RWPE1 (cell line): ENCODE measurements at places on chromosomes 2 and 18.

- peak; percentile 71 for DNase-seq
These were observed at the start of gene PROM2 for GRCh38 chr2:95274291-95275150. Gene PROM2 (plus strand): TSS chr2:95274449. CDS start chr2:95274586, 137 bp downstream.

DNA sequence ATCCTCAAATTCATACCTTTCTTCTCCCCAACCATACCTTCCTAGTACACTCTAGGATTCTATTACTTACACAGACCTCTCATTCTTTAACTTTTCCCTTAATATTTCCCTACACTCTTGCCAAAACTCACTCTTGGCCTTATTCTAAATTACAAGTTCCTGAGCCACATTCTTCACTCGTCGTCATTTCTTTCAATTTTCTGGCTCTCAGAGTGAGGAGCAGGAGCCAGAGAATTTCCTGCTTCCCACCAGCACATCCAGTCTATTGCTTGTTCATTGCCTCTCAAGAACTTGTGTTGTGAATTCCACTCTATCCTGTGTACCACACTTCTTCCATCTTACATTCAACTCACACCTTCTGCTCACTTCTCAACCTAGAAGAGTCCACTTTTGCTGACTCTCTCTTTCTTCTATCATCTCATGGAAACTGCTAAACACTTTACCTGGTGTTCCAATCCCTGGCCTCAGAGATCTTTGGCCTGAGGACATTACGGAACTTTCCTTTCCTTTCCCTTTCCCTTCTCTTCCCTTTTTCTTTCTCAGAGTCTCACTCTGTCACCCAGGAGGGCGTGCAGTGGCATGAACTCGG is 171.6 kb downstream of the PLCL1 start:
- DNase-seq = no peak

DNA sequence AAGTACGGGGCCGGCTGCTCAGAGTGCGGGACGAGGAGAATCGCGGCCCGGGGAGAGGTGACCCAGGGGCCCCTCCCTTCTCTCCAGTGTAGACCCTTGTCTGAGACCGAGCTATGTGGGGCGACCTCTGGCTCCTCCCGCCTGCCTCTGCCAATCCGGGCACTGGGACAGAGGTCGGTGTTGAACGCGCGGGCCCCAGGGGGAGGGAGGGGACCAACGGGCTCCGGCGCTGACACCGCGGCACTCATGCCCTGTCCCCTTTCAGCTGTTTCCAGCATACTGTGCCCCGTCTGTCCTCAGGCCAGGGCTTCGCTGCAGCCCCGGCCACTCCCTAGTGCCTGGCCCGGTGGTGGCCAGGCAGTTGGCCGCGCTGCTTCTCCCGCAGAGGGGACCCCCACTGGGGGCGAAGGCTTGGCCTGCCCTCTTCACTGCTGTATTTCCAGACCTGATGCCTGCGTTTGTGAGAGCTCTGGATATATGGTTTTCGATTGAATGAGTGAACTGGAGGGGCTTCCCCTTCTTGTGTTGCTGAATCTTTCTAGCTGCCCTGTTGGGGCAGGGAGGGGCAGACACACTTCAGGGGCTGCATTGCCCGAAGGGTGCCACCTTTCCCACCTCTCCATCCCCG is 809 bp downstream of the DBI start:
- DNase-seq = peak; percentile 62

DNA sequence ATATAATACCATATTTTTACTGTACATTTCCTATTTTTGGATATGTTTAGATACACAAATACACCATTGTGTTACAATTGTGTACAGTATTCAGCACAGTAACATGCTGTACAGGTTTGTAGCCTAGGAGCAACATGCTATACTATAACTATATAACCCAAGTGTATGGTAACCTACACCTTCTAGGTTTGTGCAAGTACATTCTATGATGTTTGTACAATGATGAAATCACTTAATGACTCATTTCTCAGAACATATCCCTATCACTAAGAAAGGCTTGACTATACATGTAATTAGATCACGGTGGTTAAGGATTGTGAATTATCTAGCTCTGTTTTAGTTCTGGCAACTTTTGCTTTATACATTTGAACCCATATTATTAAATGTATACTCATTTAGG is 31.3 kb downstream of the NPHP1 start:
- DNase-seq = peak; percentile 58

- DNase-seq = no peak
These were observed 106.3 kb upstream of the TCF4 start for GRCh38 chr18:55694291-55694690.

DNA sequence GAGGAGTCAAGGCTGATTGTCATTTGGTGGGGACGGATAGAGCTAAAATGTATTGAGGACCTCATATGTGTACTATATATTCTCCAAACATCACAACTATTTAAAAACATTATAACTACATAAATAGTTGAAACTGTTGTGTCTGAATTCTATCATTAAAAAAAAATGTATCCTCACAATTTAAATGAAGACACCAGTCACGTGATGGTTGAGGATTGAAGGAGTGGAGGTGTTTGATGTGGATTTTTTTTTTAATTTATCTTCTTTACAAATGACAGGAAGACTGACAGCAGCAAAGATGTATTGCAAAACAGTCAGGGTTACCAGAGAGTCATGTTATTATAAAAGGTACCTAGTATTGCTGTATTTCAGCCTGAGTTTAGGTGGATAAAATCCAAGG is 30.0 kb downstream of the GNAL start:
- DNase-seq = no peak

- DNase-seq = no peak
These were observed 41.3 kb downstream of the BCL11A start for GRCh38 chr2:60512062-60512622.

DNA sequence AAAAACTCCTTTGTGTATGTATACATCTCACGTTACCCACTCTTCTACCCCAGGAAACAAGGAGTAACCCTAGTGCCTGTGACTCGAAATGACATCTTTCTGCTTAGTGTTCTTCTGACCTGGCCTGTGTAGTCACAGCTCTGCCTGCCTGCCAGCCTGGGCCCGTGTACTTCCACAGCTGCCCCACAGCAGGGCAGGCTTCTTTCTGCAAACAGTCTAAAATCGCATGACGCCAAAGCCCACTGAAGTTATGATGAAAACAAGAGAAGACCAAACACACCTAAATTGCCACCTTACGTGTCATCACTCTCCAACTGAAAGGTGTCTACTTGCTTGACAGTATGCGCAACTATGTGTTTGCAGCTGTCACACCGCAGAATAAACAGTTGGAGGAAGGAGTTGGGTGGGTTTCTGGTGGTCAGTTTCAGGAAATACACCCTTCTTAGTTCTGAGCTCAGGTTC is 1.5 kb downstream of the GAREM1 start:
- DNase-seq = no peak

DNA sequence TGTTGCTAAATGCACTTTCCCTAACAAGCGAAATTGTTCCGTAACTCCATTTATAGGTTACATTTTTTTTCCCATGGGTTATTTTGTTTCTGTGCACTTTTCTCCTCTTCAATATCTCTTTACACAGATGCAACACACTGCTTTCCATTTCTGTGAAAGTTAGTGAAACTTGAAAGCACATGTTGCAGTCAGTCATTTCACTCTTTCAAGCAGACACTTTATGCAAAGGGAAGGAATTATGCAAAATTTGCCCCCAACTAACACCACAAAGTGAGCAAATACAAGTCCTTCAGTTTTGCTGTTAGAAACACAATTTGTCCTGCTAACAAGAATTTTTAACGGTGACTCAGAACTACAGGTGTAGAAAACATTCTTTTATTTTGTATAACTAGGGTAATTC is 124.8 kb downstream of the PTH2R start:
- DNase-seq = no peak
